ENCODE measurements at places on chromosomes 1 and 21. TPM values are rescaled to one million over a fixed set of nuclear protein-coding genes. Genes with fewer than 3 reads are reported as not detected.

SPATC1L gene
- total RNA-seq = 32.8 TPM

EXO1 gene
- 16.2 TPM for total RNA-seq

DNA sequence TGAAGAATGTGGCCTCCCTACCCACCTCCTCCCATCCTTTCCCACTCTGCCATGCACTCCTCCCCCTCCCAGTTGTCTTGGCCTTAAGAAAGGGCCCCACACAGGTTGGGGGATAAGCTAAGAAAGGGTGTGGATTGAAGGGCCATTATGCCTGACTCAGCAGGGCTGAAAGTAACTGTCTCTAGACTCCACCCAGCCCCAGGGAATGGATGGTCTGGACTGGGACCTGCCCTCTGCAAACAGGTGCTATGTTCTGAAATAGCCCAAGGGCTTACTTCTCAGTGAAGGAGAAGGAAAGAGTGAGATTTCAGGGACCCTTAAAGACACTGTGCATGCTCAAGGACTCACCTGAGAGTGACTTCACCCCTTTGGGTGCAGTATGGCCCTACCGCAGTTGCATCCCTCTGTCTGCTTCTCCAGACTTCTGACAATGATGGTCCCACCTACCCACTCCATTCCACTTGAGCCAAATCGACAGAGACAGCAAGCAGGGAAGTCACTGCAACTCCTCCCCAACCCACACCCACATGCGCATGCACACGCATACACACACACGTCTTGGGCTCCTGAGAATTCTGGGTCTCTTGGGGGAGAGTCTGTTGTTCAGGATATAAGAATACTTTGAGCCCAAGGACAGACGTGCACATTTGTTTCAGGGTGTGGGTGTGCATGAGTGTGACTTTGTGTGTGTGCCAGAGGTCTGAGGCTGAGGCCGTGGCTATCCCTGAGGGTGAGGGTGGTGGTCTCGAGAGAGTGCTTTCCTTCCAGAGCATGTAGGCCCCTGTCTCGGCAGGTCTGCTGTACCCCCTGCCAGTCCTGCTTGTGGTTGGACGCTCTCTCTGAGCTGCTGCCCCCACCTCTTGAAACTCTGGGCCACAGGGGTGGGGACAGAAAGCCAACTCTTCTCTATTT is 231.9 kb downstream of the PTPRU start:
- no peak for DNase-seq

DNA sequence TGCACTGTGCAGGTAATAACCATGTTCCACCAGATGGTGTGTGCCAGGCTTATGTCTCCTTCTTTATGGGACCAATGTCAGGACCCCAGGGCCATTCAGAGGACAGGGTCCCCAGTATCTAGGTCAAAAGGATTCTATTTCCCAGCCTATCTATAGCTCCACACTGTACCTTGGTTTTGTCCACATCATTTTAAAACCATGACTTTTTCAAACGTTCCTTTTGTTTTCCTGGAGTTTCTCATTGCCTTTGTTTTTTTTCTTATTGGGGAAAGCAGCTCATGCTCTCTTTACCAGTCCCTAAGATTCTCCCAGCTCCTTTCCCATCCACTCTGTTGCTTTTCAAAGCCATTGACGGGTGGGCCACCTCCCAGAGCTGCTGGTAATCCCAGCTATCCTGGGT is 12.6 kb downstream of the PLCH2 start:
- DNase-seq = no peak

DNA sequence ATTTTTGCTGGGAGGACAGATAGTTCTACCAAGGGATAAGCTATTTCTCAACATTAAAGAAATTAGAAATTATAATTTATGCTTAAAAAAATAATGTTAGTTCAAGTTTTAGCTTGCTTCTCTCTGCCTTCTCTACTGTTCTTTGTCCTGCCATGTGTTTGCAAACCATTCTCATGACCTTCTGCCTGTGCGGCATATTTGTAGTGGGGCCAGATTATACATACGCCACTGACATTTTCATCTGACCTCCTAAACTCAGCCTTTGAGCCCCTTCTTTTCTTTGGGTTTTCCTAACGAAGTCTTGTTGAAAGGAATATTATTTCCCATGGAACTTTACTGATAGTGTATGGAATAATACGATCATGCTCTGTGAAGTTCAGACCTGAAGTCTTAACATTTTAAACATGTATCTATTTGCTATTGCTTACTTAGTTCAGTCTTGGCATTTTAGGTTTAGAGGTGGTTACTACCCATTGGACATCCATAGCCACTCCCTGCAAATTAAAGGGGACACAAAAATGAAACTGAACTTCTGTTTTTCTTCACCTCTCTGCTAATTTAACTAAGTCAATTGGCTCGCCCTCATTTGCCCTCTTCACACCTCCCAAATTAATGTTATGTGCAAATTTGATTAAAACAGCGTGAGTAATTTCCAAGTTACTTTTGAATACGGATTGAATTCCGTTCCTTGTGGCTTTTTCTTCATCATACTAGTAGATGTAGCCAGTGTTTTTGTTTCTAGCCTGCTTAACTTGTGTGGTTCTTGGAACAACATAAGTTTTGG is 15.6 kb downstream of the LRRC8D start:
- no peak for DNase-seq

DNA sequence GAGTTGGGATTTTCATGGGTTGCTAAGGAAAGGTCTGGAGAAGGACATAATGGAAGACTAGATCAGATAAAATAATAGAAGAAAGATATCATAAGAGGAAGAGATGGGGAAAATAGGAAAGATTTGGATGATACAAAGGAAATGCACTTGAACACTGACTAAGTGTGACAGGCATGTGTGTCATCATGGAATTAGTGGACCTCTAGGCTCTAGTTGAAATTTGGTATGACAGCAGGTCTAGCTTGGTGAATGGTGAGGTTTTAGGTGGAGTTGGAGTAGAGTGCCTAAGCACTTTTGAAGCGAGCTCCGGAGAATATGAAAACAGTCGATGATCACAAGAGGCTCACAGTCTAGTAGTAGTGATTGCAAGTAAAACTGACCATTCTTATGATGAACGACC is 73.0 kb upstream of the PTGS2 start:
- no peak for DNase-seq

GRCh38 chr21:27275294-27275927 is 308.5 kb upstream of the ADAMTS5 start:
- no peak for DNase-seq

DNA sequence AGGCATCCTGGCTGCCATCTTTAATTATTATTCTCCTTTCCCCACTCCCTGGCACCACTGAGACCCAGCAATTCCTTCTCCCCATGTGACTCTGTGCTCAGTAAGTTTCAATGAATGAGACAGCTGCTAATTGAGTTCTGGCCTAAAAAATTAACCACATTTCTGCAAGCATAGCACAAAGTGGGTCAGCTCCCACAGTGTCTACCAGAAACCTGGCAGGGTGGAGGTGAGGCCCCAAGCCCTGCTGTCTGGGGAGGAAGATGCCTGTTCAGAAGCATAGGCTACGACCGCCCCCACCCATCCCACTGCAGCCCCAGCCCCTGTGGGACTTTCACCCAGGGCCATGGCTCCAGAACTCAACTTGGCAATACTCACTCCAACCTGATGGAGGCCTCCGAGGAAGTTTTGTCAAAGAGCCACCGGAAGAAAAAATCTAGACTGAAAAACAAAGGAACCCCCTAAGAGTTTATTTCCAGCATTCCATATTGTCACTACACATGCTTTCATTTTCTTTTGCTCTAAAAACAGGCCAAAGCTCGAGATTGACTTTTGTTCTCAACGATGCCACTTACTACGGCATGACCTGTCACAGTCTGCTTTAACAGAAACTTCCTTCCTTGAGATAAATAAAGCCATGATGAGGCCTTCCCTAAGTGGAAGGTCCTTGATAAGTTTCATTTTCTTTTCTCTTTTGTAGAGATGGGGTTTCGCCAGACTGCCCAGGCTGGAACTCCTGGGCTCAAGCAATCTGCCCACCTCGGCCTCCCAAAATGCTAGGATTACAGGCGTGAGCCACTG is 26.5 kb downstream of the TMEM63A start:
- DNase-seq = no peak

GRCh38 chr1:183942933-183943693 is 94.4 kb downstream of the COLGALT2 start:
- no peak for DNase-seq

GRCh38 chr1:7454895-7455784 is 316.0 kb upstream of the VAMP3 start:
- no peak for DNase-seq

DNA sequence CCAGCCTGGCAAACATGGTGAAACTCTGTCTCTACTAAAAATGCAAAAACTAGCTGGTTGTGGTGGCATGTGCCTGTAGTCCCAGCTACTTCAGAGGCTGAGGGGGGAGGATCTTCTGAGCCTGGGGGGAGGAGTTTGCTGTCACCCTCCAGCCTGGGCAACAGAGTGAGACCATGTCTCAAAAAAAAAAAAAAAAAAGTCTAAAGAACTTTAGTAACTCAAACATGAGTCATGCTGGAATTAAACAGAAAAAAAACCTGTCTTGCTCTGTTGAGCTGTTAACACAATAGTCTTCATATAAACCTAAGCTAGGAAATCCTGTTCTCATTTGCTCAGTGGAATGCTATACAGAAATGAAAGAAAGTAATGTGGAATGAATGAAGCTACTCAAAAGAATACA is 16.7 kb upstream of the DISP1 start:
- DNase-seq = no peak

TFF2 gene
- total RNA-seq = not detected

DNA sequence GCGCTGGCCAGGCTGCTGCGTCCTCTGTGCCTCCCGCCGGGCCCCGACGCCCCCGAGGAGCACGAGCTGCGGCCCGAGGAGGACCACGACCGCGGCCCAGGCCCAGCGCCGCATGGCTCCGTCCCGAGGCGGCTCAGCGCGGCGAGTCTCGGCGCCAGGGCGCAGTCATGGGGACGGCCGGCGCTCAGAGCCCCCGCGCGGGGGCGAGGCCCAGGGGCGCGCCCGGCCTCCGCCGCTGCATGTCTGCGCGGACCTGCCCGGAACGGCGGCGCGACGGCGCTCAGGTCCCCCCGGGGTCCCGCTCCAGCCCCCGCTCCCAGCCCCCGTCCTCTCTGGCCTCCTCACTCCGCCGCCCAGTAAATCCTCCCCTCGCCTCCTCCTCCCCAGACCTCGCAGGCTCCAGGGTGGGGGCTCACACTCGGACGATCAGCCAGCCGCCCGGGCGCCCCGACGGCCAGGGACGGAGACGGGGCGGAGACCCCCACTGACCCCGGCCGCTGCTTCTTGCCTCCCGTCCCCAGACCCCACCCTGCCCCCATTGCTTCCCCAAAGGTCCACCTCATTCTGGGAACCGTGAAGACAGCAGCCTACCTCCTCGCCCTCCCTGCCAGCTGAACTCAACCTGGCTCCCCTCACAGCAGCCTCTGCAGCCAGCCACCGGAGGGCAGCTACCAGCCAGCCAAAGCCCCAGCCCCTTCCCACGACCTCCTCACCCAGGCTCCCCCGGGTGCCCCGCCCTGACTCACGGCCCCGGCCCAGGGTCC is at the start of gene C1QTNF12:
Gene C1QTNF12, minus strand, starts transcription at position 146 of the 764 bp plus-strand sequence. Its CDS starts 32 bp downstream, at position 114.
- DNase-seq = no peak

DNA sequence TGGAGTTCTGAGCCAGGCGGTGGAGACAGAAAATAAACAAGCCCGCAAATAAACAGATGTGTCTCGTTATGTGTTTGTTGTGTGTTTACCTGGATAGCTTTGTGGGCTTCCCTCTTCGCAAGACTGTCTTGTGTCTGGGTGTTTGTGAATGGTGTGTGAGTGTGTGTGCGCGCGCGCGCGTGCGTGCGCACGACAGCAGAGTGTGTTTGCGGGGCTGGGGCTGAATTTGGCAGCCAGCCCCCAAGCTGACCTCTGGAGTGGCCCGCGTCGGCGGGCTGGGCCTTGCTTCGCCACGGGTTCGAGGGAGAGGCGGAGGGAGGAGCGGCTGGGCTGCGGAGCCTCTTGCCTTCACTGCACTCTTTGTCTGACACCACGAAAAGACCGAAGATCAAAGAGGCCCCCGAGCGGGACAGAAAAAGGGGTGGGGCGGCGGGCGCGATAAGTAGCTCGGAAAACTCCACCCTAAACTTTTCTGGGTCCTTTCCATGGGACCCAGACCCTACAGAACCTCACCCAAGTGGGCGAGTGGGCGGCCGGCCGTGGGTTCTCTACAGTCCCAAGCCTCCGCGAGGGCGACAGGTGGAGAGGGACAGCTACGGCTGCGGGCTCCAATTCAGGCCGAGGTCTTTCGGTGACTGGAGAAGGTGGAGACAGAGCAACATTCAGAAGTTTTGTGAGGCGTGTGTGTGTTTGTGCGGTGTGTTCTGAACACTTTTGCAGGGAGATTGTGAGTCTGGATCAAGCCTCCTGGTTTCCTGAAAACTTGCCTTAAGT is 14.5 kb downstream of the PAX7 start:
- no peak for DNase-seq

GRCh38 chr1:230825761-230826160 is 42.6 kb downstream of the C1orf198 start:
- DNase-seq = no peak

GRCh38 chr1:162328512-162328911 is 48.1 kb downstream of the SPATA46 start:
- no peak for DNase-seq

HMGCS2 gene
- 105 TPM for total RNA-seq

CA6 gene
- total RNA-seq = not detected

DNA sequence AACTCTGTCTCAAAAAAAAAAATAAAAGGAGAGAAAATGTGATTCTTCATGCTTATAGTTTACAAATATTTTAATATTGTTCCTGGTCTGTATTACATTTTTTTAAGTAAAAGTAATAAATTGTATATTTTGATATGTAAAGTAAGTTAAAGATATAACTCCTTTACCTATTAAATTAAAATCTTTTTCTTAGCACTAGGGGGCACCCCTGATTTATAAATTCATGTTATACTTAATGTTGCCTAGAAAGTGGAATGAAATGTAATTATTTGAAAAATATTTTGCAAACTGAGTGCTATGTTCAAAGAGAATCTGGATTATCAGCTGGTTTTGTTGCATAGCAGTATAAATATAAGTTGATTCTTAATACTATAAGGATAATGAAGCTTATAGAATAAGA is 49.2 kb downstream of the RALGPS2 start:
- DNase-seq = no peak

DNA sequence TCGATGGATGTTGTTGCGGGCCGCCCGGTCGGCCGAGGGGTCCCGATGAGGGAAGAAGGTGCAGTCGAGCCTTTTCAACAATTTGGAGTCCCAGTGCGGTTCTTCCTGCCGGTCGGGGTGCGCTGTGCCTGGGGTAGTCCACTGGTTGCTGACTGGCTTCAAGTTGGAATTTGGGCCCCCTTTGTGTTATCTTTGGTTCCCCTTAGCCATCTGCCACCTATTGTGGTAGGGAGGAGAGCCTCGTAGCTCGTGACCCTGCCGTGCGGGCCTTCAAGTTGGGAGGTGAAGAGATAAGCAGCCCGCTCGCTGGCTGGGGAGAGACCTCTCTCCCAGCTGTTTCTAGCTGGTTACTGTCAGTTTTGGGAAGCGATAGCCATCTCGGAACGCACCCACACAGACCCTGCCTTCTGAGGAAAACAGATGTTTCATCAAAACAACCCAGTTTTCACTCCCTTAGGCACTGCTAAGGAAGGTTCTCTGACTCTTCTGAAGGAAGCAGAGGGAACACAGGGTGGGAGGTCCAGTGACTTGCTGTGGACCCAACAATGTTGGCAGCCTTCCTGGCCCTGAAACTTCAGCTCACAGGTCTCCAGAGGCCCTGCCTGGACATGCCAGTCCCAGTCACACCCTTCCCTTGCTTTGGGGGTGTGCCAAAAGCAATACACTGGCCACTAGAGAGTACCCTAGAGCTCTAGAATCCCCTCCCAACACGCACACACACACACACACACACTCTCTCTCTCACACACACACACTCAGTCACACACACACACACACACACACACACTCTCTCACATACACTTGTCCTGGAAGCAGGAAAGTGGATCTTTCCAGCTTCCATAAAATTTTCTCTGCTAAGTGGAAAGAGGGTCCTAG is 1.0 kb downstream of the BTG2 start:
- DNase-seq = no peak

- DNase-seq = no peak
These were observed at the start of gene ERICH3 for GRCh38 chr1:74673351-74674111. ERICH3 (minus strand) TSS chr1:74673792; CDS start chr1:74673519, 273 bp downstream.

Data from progenitor cell of endocrine pancreas (in vitro differentiated cells).